ENCODE measurements at places on chromosomes 5 and 9.

DNA sequence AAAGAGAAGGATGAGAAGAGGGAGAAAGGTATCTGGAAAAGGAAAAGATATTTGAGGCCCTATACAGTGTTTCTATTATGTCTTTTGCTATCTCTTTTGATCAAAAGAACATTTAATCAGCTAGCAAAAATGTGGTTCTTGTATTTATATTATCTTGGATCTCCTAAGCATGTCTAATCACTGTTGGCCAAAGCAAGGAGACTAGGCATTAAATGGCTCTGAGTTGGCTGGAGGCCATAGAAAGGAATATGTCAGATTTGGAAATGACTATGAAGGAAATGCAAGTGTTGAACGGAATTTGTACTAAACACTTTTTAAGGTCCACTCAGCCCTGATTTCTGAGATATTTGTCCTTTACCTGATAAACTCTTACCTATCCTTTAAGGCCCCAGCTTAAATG is 22.4 kb upstream of the THG1L start:
- DNase-seq: no peak

DNA sequence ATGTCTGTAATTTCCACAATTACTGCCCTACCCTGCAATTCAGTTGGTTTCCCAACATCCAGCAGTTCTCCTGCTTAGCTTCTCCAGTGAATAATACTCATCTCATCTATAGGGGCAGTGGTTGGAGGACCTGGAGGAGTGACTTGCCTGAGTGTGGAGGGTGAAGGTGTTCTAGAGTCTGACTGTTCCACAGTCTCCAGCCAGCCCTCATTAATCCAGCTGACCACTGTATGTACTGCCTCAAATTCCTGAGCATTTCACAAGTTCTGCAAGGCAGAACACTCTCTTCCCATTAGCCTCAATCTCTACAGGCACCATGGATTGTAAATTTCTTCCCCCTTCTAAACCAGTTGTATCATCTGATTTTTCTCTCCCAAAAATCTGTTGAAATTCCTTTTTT is 147.4 kb upstream of the NFIL3 start:
- no peak for DNase-seq

DNA sequence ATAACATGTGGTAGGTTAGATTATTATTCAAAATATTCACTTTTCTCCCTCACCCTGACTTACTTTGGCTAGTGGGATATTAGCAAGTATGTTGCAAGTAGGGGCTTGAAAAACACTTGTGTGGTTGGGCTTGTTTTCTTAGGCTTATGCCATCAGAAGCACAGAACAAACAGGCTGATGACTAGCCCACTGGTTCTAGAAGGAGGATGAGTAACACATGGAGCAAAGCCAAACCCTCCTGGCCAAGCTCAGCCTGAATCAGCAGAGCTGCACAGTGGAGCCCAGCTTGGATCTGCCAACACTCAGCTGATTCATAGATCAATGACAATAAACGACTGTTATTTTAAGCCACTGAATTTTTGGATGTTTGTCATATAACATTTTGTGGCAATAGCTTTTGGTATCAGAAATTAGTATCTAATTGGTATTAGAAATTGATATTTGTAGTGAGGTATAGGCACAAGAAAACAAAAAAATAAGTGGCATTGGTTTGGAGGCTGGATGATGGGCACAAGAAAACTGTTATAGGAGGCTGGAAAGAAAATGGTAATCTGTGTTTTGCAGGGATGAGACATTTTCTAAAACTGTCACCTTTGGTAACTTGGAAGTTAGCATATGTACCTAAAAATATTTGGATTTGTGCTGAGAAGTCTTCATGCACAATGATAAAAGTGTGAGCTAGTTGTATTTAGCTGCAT is 46.1 kb upstream of the ZBED3 start:
- DNase-seq: peak; percentile 41

DNA sequence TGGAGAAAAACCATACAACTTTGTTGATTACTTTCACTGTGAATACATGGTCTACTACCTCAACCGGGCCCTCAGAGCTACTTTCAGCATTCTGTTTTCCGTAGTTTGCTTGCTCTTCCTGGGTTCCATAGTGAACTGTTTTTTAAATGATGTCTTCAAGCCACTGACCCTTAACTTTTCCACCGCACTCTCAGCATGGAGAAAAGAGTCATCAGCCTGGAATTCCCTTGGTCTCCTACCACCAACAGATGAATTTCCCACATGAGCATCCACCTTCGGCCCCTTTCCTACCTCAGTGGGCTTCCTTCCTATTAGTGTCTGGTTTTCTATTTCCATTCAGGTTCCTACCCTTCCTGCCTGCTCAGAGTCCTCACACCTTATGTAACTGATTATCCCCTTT is 135.9 kb upstream of the ADAMTSL1 start:
- DNase-seq: no peak

DNA sequence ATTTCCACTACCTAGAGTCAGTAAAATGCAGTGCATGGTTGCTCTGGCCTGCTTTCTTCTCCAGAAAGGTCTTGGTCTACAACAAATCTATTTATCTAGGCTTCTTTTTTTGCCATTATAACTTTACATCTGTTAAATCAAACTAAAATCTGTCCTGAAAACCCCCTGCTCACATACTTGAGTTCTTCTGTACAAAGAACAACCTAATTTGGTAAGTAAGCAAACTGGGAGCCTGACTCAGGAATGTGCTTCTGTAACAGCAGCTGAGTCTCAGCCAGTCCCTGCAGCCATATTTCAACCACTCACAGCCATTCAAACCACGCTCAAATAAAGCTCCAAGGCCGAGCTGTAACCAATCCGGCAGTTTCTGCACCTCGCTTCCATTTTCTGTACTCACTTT is 95.8 kb downstream of the PLPP1 start:
- DNase-seq: no peak

- no peak for DNase-seq
Observed at GRCh38 chr5:178449163-178450070, 140.8 kb downstream of the COL23A1 start.

DNA sequence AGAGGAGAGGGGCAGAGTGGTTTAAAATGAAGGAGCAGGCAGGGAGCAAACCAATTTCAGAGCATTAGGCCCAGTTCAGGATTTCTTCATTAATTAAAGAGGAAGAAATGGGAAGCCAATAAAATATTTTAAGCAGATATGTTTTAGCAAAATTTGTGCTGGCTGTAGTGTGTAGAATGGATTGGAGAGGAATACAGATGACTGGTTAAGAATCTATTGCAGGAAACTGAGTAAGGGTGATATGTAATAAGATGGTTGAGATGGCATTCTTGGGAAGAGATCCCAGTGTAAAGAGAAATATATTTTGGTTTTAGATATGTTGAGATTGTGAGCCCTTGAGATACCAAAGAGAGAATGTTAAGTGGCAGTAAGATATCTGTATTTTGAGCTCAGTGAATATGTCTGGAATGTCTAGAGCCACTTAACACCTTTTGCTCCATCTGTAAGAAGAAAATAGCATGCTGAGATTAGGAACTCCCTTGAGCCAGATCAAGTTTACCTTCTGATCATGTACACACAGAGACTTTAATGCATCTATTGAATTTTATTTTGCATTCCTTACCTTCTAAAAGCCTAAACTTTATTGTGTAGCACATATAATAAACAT is 79.5 kb upstream of the SLC27A6 start:
- DNase-seq: no peak

- DNase-seq: no peak
Observed at GRCh38 chr9:92315456-92315855, 9.7 kb downstream of the NOL8 start.

DNA sequence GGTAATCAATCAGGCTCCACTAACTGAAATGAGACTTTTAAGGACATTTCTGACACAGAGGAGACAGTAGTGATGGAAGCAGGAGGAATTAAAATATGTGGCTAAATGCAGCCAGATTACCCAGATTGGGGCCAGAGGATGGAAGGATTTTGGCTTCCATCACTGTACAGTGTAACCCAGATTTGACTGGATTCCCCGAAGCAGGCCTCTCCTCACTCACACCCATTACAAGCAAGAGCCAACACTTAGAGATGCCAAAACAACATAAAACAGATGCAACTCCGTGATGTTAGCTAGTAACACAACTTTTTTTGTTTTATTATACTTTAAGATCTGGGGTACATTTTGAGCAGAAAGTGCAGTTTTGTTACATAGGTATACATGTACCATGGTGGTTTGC is 17.6 kb downstream of the TEK start:
- no peak for DNase-seq

DNA sequence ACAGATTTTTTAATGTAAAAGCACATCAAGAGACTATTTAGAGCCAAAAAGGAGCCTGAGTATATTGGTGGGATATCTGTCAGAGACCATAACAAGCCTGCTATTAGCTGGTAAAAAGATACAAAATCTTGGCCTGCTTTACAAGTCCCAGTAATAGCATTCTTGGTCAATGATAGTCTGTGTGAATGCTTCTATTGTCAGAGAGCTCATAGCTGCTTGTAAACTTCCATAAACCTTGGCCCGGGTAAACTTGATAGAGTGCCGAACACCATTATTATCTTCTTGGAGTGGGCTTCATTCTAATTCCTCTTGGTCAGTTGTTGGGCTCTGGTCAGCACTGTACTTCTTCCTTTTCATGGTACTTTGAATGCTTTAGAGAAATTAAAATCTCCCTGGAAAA is 64.0 kb downstream of the UBAP1 start:
- DNase-seq: no peak

GRCh38 chr5:165504674-165505073 is 1999.3 kb downstream of the MAT2B start:
- DNase-seq: no peak

GRCh38 chr9:106753155-106753671 is 109.8 kb upstream of the ZNF462 start:
- no peak for DNase-seq

DNA sequence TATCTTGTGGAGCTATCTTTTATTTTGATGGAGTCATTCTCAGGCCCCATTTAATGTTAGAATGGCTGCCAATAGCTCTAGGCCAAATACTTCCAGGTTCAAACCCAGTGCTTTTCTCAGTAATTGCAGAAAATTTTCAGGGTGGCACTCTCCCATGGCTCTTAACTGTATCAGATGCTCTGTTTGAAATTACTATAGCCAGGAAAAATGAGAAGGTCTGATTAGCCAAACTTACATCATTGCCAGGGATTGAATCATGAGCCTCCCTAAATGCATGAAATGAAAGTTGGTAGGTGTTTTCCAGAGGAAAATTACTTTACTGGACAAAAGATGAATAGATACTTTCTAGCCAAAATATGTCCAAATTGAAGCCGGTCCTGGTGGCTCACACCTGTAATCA is 404.8 kb downstream of the MAT2B start:
- no peak for DNase-seq

GRCh38 chr5:81044868-81045267 is 84.7 kb downstream of the RASGRF2 start:
- no peak for DNase-seq

DNA sequence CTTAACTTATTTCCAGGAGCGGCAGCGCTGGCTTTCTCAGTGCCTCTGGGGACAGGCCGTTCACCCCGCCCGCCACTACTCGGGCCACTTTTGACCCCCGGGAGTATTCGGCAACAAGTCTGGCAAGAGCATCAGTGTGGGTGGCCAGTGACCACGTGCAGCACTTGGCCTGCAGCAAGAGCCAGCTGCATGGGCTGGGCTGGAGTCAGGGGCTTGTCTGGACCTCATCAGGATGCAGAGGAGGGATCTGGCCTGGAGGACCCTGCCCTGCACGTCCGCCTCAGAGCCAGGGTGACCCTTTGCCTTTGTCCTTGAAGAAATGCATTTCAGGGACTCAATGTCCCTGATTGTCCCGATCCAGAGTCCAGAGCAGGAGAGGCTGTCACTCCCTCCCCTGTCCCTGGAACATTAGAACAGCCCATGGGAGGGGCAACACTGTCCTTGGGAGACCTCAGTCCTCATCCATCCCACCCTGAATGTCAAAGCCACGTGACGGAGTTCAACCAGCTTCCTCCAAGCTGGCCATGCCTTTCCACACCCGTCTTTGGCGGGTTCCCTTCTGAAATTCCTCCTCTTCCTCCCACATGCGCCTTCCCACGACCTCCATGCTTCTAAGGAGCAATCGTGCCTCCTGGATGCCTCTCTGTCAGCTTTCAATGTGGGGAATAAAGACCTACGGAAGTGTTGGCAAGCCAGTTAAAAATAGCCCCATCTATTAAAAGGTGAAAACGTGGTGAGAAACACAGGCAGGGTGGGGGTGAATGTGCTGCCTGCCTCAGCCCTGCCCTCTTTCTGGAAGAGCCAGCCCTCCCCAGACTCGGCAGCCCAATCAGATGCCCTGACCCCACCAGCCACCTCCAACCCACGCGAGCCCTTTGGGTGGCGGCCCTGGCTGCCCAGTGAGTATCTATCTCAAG is 99.0 kb downstream of the OLFM1 start:
- DNase-seq: no peak

- DNase-seq: no peak
Observed at GRCh38 chr5:133847886-133848285, 120.5 kb downstream of the C5orf15 start.

DNA sequence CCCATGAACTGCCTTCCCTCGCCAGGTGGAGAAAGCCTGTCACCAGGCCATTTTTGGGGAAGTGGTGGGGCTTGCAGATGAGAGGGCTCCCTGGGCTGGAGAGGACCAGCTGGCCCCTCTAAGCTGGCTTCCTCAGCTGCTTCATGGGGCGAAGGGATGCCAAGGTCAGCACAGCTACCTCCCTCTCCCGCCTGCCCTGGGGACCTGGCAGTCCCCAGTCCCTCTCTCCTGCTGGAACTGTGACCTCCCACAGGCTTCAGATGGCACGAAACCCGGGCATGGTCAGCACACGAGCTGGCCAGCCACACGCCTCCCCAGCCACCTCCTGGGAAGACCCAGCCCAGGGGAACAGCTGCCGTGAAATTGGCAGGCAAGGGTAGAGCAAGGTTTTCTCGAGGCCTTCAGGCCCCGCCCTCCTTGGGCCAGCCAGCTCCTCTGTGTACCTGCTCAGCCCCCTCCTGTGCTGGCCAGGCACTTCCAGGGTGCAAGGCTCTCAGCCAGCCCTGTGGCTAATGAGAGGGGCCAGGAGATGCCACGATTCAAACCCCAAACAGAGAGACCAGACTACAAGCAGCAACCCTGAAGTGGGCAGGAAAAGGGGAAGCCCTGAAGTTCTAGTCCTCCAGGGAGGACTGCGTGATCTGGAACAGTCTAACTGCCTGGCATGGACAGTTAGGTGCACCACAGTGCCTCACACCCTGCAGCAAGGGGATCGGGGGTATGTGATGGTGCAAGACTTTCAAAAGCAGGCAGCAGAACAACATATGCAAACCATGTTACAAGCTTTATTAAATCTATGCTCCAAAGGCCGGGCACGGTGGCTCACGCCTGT is 12.9 kb downstream of the PLPP7 start:
- no peak for DNase-seq

- DNase-seq: no peak
Observed at GRCh38 chr9:111866976-111867375, 29.6 kb upstream of the UGCG start.

GRCh38 chr5:115180165-115180709 is 10.5 kb upstream of the TRIM36 start:
- peak; percentile 6 for DNase-seq

DNA sequence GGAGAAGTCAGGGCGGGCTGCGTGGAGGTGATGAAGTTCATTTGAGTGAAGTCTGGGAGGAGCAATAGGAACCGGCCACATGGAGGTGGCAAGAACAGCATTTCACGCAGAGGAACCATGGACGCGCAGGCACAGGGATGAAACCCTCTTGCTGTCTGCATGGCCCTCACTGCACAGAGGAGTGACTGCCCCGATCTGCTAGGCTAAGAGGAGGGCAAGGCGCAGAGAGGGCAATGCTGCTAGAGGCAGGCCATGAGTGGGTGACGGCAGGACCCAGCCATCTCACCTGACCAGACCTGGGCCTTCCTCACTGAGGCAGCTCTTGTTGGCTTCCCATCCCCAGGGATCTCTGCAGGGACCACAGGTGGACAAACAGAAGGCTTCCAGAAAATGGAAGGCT is 90.3 kb downstream of the BARX1 start:
- DNase-seq: no peak

GRCh38 chr9:129414377-129414992 is 206.4 kb downstream of the C9orf50 start:
- no peak for DNase-seq
